ENCODE measurements at places on chromosomes 1 and 21.

DNA sequence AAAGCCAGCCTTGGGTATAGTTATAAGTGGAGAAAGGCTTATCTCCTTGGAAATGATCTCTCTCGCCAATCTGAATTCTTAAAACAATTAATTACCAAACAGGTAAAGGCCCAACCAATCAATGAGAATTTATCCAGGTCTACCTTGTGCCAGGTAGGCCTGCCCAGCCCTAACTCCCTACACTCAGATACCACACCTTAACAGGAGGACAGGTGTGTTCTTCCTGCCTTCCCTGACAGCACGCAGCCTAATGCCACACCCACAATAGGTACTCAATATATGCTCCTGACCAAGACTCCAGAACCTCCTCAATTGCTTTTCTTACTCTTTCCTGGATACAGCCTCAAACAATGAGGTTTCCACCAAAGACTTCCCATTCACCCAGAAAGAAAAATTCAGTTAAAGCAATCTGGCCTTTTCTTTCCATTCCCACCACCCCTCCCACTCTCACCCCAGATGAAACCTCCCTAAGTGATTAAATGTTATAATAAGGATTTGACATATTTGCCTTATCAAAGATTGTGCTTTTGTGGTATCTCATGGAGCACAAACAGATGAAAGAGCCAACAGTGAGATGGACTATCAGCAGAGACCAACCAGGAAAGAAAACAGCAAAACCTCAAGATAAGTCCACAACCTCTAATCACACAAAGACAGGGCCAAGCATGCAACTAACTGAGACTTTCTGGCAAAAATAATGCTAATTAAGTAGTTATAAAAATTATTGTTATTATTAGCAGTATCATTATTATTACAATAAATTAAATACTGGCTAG, 25.6 kb downstream of the TRABD2B start:
- DNase-seq, result no peak

- DNase-seq, result no peak
These were observed 121.7 kb downstream of the SMYD2 start for GRCh38 chr1:214402613-214403083.

GRCh38 chr1:93779540-93780165, 98.0 kb upstream of the BCAR3 start:
- DNase-seq, result no peak

GRCh38 chr1:206864939-206865671, at the start of gene IL20:
IL20 (plus strand) TSS chr1:206865623; CDS start chr1:206865853, 230 bp downstream.
- peak; percentile 94 for DNase-seq

DNA sequence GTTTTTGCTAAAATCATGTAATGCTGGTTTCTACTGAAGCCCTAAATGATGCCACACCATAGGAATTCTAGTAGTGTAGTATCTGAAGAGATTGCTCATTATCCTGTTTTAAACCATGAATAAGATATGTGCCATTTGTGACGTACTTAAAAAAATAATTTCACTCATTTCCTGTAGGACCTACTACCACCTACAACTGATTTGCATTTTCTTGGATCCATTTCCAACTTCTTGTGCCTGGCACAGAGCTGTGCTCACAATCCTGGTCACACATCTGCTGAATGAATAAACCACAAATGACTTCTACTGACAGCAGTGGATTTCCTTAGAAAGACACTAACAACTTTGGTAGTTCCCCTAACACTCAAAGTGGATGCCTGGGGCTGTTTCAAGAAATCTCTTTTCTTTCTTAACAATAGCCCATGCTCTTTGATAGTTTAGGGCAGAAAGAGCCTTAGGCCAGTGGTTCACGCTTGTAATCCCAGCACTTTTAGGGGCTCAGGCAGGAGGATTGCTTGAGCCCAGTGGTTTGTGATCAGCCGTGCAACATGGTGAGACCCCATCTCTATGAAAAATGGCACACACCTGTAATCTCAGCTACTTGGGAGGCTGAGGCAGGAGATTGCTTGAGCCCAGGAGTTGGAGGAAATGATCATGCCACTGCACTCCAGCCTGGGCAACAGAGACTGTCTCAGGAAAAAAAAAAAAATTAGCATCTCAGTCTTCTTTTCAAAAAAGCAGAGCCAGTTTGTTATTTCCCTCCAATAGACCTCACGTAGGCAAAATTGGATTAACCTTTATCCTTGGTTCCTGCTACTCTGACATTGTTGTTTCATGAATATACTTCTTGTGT, 13.0 kb upstream of the BATF3 start:
- no peak for DNase-seq

GRCh38 chr1:200893411-200893901, 1.2 kb upstream of the INAVA start:
- DNase-seq, result no peak

GRCh38 chr1:61828805-61829204, 86.5 kb downstream of the PATJ start:
- no peak for DNase-seq

GRCh38 chr1:111174070-111174469, 26.4 kb downstream of the DENND2D start:
- DNase-seq, result no peak

GRCh38 chr1:205907794-205908193, 35.5 kb downstream of the SLC26A9 start:
- DNase-seq, result no peak

DNA sequence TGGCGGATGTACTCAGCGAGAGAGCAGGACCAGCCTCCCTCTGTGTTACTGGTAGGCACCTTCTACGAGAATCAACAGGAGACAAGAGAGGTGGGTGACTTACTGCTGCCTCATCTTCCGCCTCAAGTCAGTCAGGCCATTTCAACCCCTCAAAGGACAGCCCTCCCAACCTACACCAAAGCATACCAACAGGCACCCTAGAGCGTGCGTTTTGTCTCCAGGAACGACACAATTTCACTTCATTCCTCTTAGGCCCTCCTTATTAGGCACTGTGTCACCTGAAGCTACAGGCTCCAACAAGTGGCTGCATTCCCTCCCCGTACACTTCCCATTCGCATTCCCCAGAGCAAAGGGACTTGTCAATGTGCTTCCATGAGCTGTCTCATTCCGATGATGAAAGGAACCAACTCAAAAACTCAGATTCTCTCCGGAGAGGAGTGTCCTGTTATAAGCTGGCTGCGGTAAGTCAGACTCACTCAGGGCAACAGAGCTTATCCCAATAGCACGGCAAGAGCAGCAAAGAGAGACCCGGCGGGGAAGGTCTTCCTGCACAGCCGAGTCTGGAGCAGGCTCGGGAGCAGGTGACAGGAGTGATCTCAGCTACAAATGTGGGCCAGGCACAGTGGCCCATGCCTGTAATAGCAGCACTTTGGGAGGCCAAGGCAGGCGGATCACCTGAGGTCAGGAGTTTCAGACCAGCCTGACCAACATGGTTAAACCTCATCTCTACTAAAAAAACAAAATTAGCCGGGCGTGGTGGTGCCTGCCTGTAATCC, 120.6 kb upstream of the IFFO2 start:
- no peak for DNase-seq

GRCh38 chr1:239361403-239361802, 25.0 kb upstream of the CHRM3 start:
- DNase-seq, result no peak

DNA sequence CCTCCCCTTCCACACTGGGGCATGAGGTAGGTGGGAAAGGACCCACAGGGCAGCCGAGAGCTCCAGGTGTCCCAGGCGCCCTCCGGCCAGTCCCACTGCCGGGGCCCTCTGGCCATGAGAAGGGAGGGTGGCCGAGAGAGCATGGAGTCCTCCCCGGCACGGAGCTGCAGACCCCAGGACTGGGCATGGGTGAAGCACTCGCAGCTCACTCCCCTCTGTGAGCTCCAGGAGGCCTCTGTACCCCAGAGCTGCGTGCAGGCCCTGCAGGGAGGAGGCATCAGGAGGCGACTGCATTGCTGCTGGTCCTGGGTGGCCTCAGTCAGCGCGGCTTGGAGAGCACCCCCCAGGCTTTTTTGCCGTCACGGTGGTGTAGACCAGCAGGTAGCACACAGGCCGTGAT, 80.1 kb upstream of the TTC34 start:
- DNase-seq, result no peak

DNA sequence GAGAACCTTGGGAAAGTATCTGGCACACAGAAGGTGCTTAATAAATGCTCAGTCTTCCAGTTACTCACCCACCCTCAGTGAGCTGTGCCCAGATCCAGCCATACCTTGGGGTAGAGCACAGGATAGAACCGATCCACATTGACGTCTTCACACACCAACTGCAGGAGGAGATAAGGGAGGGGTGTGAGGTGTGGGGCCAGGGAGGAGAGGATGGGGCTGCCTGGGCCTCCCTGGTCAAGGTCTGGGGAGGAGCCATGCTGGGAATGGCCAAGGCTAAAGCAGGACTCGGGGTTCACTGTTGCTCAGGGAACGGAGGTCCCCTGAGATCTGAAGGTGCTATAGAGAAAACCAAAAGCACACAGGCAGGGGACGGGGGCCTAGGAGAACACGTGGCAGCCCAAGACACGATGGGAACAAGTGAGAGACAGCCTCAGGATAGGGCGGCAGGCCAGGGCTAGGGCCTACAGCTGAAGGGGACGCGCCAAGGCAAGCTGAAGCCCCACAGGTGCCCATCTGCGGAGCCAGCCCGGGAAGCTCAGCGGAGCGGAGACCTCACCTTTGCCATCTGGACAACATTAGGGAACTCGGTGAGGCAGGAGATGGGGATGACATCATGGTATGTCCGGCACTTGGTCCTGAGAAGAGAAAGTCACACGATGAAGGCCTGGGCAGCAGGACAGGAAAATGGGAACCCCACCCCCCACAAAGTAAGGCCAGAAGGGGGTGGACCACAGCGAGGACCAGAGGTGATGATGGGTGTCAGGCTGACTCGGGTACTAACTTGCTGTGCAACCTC, 55.9 kb downstream of the RAP1GAP start:
- DNase-seq, result no peak

- no peak for DNase-seq
These were observed 12.4 kb upstream of the GBP4 start for GRCh38 chr1:89211035-89211634.

GRCh38 chr1:157176591-157177121, 38.5 kb upstream of the ETV3 start:
- no peak for DNase-seq

DNA sequence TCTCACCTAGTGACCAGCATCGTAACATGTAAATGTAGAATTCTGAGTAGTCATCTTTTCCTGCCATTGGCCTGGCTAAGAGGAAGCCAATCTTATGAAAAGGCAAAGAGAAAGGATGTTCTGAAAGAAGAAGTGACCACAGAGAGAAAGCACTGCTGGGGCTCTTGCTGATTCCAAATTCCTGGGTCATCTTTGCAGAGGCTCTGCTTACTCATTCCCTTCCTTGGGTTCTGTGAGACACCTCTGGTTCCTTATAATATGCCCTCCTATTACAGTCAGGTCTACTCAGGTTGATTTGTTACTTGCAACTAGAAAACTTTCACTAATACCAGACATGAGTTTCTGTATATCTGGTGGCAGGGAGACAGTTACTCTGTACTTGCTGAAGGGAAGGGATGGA, 198.8 kb upstream of the C8B start:
- no peak for DNase-seq

DNA sequence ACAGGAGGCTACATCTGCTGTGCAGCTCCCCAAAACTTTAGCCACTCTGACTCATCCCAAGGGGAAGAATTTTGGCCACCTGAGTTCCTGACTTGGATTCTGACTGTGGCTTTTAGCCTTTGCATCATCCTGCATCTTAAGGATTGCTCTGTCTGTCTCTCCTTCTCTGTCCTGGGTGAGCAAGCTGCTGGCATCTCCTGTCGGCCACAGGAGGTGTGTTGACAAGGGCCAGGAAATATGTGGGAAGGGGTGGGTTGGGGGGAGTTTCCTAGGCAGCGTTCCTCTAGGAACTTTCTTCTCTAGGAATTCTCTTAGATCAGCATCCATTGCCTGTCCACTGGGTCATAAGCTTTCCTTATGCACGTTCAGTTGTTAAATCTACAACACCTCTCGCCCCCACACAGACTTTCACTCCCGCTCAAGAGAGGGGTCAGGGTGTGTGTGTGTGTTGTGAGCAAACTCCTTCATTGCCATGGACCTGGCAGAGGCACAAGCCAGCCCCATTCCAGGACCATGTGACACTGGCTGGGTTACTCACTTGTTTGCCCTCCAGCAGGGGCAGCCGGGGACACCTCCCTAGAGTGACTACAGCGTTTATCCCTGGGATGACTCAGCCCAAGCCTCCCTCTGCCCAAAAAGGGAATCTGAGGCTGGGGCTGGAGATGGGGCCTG, 145.0 kb upstream of the DUSP10 start:
- DNase-seq, result no peak

- no peak for DNase-seq
These were observed 576 bp downstream of the ZFP69 start for GRCh38 chr1:40477678-40478053.
